ENCODE measurements at places on chromosomes 5 and 9. TPM values are rescaled to one million over a fixed set of nuclear protein-coding genes. Genes with fewer than 3 reads are reported as not detected.

PCDHGA9 gene
- total RNA-seq = 0.39 TPM

SH2D3C gene
- 30.0 TPM for total RNA-seq

KIAA0825 gene
- 0.47 TPM for total RNA-seq

ALDH1A1 gene
- not detected for total RNA-seq

TAF11L5 gene
- not detected for total RNA-seq

CCL21 gene
- not detected for total RNA-seq

LHX6 gene
- total RNA-seq = not detected

MARCOL gene
- not detected for total RNA-seq

QRFP gene
- total RNA-seq = not detected

DMRT3 gene
- total RNA-seq = not detected

NUTM2F gene
- not detected for total RNA-seq

NR2F1 gene
- total RNA-seq = not detected

PRDM9 gene
- not detected for total RNA-seq

TERT gene
- 12.5 TPM for total RNA-seq

ST8SIA4 gene
- total RNA-seq = 65.2 TPM

C6 gene
- total RNA-seq = not detected

PTPDC1 gene
- 5.5 TPM for total RNA-seq

FABP6 gene
- total RNA-seq = not detected

WWC1 gene
- 0.70 TPM for total RNA-seq

CD14 gene
- total RNA-seq = 0.62 TPM
